ENCODE measurements at places on chromosomes 1 and 21.

- DNase-seq = no peak
Measured at GRCh38 chr1:112674986-112675727, 698 bp downstream of the MOV10 start.

DNA sequence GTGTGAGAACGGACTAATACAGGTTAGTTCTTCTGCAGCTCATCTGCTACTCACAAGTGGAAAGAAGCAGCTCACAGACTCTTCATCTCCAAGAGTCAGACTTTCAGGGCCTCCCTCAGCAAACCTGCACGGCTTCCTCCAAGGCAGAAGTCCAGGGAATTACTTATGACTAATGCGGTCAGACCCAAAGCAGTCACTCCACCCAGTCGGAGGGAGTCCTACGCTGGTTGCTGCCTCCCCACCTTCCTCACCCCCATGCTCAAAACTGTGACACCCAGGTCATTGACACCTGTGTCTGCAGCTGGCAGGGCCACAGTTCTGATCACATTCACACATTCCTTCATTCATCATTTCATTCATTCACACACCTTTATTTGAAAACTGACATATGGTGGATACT lies 38.4 kb upstream of the PRDM2 start:
- DNase-seq = no peak

GRCh38 chr1:11929849-11930248 lies 3.6 kb upstream of the KIAA2013 start:
- peak; percentile 64 for DNase-seq

DNA sequence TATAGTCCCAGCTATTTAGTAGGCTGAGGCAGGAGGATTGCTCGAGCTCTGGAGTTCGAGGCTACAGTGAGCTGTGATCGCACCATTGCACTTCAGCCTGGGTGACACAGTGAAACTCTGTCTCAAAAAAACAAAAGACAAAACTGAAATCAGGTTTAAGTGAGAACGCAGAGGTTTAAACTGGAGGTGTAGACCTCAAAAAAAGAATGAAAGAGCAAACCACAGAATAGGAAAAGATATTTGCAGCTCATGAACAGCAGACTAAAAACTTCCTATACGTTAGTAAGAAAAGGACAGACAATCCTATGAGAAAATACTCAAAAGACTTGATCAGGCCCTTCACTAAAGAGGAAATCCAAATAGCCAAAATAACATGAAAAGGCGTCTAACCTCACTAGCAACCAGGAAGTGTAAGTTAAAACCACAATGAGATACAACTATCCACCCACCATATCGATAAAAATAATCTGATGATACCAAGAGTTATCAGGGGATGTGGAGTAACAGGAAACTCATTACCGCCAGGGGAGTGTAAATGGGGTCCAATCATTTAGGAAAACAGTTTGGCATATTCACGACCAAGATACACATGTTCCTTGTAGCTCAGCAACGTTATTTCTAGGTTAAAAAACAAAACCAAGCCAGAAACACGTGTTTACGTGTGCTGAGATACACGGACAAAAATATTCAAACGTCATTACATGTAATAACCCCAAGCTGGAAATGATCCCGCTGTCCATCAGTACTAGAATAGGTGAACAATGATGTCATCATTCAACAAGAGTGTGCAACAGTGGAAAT lies 9.8 kb downstream of the TNFRSF9 start:
- peak; percentile 21 for DNase-seq

DNA sequence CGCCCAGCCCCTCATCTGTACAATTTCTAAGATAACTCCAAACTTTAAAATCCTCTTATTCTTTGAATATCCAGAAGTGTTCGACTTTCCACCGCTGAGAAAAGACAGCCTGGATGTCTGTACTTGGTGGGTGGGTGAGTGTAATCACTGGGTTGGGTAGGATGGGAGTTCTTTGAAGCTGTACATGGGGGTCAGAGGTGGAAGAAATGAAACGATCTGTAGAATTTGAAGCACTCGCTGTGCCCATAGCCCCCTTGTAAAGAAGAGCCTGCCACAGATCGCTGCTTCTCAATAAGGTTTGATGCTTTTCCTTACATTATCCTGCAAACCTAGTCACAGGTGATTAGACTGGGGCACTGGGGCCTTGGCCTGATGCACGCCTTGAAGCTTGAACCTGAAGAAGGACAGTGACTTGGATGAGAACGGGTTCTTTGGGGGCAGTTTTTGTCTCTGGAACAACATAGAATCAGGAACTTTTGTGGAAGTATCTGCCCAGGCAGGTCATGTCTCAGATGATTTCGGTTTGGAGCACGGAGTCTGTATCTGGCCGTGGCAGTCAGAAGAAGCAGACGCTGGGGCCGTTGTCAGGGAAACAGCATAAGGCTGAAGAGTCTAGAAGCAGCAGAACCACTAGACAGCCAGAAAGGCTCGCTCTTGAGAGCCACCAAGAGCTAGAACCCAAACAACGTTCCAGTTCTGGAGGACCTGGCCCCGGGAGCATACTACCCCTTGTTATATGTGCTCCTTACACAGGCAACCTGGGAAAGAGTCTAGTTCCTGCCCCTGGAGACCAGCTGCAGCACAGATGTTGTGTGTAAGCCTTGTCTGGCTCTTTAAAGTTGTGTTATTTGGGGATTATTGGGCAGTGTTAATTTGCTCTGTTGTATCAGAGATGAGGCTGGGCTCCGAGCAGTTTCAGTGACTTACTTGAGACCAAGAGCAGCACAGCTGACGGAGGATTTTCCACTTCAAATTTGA lies 45.1 kb upstream of the SCCPDH start:
- no peak for DNase-seq

DNA sequence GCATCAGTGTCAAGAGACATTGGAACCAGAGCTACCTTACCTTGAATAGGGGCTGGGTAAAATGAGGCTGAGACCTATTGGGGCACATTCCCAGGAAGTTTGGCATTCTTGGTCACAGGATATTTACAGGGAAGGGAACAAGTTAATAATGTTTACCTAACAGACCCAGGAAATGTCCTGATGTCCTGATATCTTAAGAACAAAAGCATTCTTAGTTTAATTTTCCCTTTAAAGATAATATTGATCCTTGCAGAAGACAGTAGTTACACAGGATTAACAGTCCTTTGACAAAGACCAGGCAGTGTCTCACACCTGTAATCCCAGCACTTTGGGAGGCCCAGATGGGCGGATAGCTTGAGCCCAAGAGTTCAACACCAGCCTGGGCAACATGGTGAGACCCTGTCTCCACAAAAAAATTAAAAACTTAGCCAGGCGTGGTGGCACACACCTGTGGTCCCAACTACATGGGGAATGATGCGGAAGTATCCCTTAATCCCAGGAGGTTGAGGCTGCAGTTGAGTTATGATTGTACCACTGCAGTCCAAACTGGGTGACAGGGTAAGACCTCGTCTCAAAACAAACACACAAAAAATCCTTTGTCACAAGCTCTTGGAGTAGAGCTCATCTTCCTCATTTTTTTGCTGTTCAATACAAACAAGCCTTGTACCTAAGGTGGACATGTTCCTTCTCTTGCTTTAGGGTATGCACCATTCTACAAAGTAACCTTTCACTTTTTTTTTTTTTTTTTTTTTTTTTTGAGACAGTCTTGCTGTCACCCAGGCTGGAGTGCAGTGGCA lies 1.3 kb upstream of the TOMM20 start:
- no peak for DNase-seq

DNA sequence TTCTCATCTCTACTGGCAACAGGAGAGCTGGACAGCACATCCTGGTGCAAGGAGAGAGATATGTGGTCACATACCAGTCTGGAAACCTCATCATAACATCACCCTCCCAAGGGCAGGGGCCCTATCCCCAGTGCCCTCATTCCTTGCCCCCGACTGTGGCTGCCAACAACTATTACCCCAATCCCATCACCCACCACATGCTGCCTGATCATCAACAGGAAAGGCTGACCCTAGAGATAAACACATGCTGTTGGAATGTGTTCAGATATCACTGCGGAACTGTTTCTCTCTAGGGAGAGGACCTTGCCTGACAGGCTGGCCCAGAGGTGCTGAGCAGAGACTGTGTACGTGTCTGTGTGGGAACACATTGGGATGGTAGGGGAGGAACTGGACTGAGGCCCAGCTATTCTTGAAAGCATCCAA lies 4.5 kb upstream of the INKA2 start:
- no peak for DNase-seq

DNA sequence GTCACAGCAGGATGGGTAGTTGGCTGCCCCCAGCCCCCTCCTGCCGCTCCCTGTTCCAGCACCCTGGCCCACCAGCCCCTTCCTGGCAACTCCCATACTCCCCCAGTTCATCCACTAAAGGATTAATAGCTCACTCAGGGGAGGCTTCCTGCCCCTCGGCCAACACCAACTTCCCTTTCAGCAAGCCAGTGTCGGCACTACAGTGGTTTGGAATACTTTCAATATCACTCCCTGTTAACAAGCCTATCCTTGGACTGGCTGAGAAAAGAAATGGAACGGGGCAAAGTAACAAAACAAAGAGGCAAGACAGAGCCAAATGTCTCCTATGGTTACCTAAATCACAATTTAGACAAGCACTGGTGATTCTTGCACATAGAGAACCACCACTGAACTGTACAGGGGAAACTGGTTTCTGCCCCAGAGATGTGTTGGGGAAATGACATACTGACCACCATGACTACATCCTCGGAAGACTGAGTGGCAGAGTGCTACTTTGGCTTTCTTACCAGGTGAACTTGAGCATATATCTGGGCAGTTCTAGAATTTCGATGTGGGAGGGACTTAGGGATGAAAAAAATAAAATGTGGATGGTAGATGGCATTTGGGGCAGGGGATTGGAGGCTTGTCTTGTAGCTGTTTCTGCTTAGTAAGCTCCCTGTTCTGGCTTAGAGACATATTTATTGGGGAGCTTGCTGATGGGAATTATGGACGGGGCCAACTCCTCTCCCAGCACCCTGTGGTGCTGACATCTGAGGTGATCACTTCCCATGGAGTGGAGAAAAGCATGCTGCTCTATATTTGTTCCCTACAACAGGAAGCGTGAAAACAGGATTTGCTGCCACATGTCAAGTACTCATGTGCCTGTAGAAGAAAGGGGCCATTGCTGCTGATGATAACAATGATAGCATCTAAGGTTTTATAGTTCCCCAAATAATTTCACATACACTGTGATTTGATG lies 7.1 kb upstream of the CAPN2 start:
- DNase-seq = peak; percentile 23

DNA sequence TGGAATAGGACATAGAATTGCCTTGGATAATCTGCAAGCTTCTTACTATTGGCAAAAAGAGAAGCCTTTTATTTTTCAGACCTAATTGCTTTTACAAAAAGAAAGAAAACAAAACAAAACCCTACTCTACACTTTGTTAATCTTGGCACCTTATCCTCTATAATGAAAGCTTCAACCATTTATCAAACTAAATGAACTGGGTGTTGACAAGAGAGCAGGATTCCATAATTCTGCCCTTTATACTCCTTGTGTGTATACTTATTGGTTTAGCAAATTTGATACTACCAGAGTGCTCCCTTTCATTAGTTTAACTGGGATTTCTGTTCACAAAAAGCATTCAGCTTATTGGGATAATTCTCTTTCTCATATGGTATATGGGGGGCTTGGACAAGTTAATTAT lies 3.0 kb upstream of the TMCC2 start:
- no peak for DNase-seq

DNA sequence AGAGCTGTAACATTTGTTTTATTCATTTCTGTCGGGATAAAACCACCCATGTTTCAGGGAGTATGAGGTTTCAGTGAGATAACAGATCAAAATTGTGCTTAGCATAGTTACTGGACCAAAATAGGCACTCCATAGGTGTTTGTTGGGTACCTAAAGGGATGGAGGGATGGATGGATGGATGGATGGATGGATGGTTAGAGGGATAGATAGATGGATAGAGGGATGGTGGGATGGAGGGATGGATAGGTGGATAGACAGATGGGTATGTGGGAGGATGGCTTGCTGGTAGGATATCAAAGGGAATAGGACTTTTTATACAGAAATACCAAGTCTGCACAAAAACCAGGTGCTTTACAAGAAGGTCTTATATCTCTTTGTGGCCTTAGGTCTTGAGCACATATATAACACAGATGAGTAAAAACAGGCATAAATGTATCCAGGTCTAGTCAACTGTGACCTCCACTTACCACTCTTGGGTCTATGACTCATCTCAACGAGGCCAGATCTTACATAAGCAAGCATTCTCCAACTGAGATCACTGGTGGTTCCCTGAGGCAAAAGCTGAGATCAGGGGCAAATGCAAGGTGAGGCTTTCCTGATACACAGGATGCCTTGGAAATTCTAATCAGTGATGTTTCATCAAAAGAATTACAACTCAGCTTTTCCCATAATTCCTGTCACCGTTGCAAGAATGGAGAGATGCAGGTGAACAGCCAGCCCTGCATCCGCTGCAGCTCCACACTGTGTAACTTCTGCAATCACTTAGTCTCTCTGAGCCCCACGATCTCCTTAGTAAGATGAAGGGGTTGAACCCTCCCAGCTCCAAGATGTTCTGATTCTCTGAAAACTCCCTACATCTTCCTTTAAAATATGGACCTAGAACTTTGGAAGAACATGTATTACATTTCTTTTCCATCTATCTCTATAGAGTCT lies 32.0 kb downstream of the PTAFR start:
- DNase-seq = peak; percentile 67

DNA sequence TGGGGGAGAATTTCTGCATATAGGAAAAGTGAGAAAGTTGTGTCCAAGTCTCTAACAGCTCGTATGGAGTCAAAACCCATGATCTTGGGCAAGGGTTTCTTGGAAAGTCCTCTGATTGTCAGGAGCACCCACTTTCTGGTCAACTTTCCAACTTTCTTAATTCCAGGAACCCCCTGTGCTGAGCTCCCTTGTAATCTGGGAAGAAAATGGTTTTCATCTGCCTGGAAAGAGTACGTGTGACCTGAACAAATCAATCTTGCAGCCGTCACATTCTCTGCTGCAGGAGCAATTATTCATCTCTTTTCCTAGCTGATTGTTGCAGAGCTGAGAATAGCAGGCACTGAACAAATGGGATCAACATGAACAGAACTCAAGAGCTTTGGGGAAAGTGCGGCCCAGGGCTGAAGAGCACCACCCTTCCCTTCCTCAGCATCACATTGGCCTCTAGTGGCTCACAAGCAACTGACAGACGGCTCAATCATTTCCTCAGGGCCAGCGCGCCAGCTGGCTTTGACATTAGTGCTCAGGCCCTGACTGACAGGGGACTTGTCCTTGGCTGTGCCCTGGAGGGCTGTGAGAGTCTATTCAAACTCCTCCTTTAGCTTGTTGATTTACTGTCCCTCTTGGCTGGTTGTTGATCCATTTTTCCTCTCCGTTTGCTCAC lies 295.2 kb downstream of the HLX start:
- no peak for DNase-seq

GRCh38 chr1:173666646-173667045 lies 3.0 kb downstream of the ANKRD45 start:
- DNase-seq = no peak

- DNase-seq = peak; percentile 75
Measured at GRCh38 chr21:42539931-42540343, 26.3 kb downstream of the SLC37A1 start.

All from MV-4-11 (cell line).